Memory B cell (primary cell): ENCODE measurements at places on chromosomes 7 and 10.

DNA sequence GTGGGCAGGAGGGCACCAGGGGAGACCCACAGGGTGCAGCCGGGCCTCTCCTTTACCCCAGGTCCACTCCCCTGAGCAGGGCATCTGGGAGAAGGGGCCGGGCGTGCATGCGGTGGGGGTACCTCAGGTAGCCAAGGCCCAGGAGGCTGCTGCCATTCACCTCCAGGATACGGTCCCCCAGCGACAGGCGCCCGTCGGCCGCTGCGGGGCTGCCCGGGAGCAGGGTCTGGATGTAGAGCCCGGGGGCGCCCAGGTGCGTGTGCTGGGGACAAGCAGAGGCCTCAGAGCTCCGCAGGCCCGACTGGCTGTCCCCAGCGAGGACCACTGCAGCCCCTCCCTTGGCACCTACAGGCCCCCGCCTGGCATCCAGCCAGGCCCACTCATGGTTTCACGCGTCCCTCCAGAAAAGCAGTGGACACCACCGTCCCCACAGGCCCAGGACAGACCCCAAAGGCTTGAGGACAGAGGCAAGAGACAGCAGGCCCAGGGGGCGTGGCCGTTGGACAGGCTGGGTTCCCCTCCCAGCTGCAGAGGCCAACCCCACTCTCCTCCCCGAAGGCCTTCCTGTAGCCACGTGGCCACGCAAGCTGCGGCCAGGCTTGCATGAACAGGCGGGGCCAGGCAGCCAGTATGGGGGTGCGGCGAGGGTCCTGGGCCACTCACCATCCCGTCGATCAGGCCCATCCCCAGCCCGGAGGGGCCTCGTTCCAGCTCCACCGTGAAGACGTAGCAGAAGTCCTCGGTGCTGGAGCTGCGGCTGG, 24.3 kb downstream of the AP5Z1 start:
- H3K4me1 ChIP-seq = no peaks in the 10 kb centered on the region
- H3K4me3 ChIP-seq = no peak overlapping the region
- H3K27me3 ChIP-seq = no peaks in the 10 kb centered on the region

DNA sequence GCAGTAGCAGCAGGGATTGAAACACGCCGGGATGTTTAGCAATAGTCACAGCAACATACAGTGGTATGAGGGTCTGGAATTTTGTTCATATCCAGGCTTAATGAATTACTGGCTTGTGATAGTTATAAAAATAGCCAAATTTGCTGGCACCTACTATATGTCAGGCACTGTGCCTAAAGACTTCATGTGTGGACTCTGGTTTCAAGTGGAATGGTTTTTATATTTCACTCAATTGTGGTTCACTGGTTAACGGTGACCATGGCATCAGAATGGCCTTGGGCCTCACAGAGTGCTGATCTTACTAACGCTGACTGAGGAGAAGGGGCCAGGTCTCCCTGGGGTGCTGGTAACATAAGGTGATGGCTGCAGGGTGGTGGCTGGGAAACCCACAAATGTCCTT, 55.7 kb downstream of the CELF2 start:
- no peak overlapping the region for H3K27ac ChIP-seq
- H3K36me3 ChIP-seq = no peaks in the 10 kb centered on the region
- no peak overlapping the region for H3K4me3 ChIP-seq
- no peaks in the 10 kb centered on the region for H3K4me1 ChIP-seq
- H3K27me3 ChIP-seq = peaks cover 17% of the 10 kb centered on the region

GRCh38 chr7:98317366-98318040, 36.0 kb downstream of the BRI3 start:
- no peak overlapping the region for H3K4me3 ChIP-seq
- peaks cover 30% of the 10 kb centered on the region for H3K27me3 ChIP-seq
- DNase-seq = no peak
- no peaks in the 10 kb centered on the region for H3K36me3 ChIP-seq
- H3K4me1 ChIP-seq = peaks cover 20% of the 10 kb centered on the region

DNA sequence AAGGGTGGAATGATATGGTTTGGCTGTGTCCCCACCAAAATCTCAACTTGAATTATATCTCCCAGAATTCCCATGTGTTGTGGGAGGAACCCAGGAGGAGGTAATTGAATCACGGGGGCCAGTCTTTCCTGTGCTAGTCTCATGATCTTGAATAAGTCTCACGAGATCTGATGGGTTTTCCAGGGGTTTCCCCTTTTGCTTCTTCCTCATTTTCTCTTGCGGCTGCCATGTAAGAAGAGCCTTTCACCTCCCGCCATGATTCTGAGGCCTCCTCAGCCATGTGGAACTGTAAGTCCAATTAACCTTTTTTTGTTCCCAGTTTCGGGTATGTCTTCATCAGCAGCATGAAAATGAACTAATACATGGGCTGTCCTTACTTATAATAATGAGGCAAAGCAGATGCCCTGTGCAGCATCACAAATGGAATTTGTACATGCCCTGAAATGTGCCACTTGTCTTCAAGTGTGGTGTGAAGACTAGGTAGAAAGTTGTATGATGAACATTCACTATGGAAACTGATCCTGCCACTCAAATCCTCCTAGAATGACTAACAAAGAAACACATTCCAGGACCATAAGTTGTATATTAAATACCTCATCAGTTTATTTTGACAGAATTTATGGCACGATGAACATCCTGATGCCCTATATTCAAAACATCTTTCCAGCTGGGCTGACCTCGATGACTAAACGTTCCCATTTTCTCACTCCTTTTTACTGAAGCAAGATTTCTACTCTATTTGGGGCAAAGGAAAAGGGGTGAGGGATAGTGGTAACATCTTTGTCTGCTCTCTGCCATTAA, 122.8 kb upstream of the CTTNBP2 start:
- H3K4me1 ChIP-seq = peaks cover 4% of the 10 kb centered on the region
- H3K36me3 ChIP-seq = no peaks in the 10 kb centered on the region
- H3K27me3 ChIP-seq = peaks cover 5% of the 10 kb centered on the region
- H3K27ac ChIP-seq = no peak overlapping the region

GRCh38 chr10:118374404-118374803, 32.3 kb upstream of the FAM204A start:
- H3K36me3 ChIP-seq = no peaks in the 10 kb centered on the region
- no peak for DNase-seq
- H3K4me1 ChIP-seq = no peaks in the 10 kb centered on the region
- no peak overlapping the region for H3K27ac ChIP-seq
- H3K4me3 ChIP-seq = no peak overlapping the region

DNA sequence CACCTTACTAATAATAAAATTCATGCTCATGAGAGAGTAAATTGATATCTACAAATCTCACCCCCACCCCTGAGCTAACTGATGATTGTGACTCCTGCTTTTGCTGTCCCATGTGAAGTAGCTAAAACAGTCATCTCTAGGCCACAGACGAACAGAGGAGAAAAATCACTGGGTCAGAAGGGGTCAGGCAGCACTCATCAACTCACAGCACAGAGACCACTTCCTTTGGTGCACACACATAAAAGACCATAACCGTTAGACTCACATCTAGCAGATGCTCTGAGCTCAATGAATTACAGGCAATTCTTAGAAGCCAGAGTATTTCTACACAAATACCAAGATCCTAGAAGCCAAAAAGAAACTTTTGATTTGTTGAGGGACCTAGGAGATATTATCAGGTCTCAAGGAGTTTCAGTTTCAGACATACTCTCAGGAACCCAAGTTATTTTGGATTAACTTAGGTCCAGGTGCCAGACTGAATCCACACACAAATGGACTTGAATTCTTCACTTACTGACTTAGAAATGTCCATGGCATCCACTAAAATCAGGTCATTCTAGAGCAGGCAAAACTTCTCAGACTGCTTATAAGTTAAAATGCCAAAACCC, 65.0 kb upstream of the TES start:
- H3K27ac ChIP-seq = peak overlapping the region; percentile 82
- peak overlapping the region; percentile 35 for H3K4me3 ChIP-seq
- H3K4me1 ChIP-seq = peaks cover 49% of the 10 kb centered on the region
- peaks cover 7% of the 10 kb centered on the region for H3K36me3 ChIP-seq
- no peak for DNase-seq
